ENCODE measurements at places on chromosomes 7 and 10.

GRCh38 chr10:57145548-57145947, 784.5 kb upstream of the ZWINT start:
- DNase-seq: no peak

- DNase-seq: no peak
Measured at GRCh38 chr10:108203905-108204527, 1039.5 kb upstream of the SORCS1 start.

GRCh38 chr7:91082852-91083495, 181.3 kb upstream of the FZD1 start:
- no peak for DNase-seq

DNA sequence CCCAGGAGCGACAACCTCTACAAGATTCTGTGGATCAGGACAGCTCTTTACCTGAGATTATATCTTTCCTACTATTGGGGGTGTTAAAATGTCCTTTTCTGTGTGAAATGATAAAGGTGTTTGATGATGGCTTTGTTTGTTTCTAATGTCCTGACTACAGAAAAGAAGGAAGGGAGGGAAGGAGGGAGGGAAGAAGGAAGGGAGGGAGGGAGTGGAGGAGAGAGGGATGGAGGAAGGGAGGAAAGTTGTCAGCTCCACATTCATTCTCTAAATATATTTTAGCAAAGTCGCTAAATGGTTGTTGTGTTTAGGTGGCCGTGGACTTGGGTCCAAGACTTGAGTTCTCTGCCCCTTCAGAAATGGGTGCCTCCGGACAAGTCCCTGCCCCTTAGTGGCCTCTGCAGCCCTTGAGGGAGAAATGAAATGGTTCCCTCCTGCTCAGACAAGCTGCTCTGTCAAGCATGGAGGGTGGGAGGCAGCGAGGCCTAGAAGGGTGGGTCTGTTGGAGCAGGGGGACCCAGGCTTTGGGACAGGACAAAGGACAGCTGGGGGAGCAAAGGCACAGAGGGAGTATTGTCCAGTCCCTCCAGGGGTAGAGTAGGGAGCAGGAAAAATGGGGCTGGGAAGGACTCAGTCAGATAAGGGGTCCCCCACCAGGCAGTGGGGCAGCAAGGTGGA, 4.4 kb downstream of the RGS10 start:
- no peak for DNase-seq

GRCh38 chr7:12913002-12913401, 225.6 kb downstream of the ARL4A start:
- no peak for DNase-seq

All from NCI-H187 (cell line).